ENCODE measurements at places on chromosomes 6 and 20.
A peak's percentile ranks its signal among the peaks of the same experiment; 100 is the strongest.

DNA sequence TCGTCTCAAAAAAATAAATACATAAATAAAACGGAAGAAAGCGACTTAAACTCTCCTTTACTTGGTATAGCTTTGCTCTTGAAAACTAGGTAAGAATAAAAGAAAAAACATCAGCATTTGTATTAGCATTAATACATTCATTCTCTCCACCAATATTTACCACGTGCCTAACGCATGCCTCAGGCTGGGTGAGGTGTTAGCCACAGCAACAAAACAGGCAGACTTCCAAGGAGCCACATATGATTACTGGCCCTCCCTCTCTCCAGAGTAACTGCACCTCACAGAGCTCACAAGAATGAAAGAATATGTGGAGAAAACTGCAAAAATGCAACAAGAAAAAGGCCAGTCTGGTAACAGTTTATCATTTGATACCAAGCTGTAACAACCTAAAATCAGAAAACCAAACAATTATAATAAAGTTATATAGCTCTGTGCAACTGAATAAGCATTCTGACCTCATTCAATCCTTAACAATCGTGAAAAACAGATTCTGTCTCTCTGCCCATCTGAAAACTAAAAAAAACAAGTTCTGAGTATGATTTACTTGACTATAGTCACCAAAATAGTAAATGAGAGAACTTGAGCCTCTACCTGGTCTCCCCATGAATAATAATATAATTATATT is 5.2 kb downstream of the NAPB start:
- DNase-seq = no peak

DNA sequence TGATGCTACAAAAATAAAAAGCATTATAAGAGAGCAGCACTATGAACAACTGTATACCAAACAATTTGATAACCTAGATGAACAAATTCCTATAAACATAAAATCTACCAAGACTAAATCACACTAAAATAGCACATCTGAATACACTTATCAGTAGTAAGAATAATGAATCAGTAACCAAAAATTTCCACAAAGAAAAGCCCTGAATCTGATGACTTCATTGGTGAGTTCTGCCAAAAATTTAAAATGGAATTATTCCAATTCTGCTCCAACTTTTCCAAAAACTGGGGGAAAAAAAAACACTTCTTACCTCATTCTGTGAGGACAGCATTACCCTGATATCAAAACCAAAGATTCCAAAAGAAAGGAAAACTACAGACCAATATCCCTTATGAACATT is 206.2 kb downstream of the WDR27 start:
- no peak for DNase-seq

GRCh38 chr20:44532981-44533331 is 11.1 kb upstream of the SERINC3 start:
- peak; percentile 19 for DNase-seq

DNA sequence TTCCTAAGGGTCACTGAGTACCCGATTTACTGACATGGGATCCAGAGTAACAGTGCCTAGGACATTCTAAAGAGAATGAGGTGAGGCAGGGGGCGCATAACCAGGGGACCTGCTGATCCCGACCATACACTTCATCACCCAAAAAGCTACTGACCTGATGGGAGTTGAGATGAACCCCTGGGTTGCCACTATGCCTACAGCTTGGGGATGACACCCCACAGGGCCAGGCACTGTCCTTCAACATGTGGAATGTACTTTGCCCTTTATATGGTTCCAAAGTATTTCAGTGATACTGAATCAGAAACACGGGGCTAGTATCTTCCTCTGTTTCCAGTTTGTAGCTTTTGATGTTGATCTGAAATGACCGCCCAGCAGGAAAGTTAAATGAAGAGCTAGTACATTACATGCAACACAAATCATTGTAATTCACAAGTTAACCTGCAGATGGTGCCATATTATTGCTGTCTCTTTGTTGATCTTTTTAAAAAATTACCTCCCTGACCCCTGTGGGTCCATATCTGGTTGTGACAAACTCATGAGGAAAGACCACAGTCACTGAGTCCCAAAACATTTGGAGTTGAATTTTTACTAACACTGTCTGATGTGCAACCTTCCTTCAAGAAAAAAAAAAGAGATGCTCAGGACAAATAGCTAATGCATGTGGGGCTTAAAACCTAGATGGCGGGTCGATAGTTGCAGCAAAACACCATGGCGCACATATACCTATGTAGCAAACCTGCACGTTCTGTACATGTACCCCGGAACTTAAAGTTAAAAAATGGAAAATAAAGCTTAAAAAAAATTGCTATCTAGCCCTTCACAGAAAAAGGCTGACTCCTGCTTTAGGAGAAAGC is 42.7 kb upstream of the GCNT2 start:
- DNase-seq = peak; percentile 9

DNA sequence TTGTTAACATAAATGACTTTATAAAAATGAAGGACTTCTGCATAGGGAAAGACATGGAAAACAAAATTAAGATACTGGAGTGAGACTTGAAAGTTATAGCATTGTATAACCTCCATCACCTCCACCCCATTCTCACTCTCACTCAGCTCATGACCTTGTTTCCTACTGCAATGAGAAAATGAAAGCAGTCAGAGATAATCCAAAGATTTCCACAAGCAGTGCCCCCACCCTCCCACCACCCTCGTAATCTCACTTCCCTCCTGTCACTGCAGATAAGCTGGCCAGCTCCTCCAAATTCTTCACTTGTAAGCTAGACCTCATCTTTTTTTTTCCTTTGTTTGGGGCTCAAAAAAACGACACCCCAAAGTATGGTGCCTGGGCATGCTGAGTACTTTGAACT is 52.9 kb upstream of the PROKR2 start:
- no peak for DNase-seq

DNA sequence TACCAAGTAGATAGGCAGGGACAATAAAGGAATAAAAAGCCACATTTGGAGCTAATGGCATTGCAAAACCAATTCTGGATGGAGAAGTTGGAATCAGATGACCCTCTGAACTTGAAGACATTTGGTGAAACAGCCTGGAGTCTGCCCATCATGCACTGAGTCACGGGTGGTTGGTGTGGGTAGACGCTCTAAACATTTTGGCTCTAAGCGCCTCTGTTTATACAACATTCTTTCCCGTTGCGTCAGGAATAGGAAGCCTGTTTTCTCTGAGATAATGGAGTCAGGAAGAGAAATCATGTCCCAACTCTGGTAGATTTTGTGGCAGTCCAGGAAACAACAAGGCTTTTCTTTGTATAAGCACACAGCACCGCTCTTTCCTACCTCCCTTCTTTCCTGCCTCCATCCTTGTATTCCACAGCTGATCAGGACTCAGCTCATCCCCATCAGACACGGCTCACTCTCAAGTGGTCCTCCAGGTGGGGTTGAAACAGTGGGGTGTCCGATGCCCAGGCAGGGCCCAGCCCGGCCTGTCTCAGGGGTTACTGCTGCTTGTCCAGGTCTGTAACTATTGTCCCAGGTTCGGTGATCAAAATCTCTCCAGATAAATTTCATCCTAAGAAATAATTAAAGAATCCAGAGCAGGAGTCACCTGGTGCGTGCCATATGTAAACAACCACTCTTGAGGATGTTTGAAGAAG is 12.1 kb upstream of the RAMACL start:
- no peak for DNase-seq

DNA sequence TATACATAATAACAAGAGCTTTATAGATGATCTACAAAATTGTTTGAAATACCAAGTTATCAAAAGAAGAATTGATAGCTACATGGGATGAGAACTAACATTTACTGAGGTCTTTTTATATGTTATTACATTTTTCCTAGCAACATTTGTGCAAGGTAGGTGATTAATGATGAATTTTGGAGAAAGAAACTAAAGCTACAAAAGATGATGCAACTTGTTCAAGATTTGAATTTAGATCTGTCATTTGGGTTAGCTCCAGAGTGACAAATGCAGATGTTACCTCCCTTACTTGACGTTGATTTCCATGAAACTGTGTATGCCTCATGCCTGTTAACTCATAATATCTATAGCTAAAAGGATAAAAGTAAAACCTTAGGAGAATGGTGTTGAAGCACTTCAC is 84.5 kb upstream of the EYA4 start:
- no peak for DNase-seq

DNA sequence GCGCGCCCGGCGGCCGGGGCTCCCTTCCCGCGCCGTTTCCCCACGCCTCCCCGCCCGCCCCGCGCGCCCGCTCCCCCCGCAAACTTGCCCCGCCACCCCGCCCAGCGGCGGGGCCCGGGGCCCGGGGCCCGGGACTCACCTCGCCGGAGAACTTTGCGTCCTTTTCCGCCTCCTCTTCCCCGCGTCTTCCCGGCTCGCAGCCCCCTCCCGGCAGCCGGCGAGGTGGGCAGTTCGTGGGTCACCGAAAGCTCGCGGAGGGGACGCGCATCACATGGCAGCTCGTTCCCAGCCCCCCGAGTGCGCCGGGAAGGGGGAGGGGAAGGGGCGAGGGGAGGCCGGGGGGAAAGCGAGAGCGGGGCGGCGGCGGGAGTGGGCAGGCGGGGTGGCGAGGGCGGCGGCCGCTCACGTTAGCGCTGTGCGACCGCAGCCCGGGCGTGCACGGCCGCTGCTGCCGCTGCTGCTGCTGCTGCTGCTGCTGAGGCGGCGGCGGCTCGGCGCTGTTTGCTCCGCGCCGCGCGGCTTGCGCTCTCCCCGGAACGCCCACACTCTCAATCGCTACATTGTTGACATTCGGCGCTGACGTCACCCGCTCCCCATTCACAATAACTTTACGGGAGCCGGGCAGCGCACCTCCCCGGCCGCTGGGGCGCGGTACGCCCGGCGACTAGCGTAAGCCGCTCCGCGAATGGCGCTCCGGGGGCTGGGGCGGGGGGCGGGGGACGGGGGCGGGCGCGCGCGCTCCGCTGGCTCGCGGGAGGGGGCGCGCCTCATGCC is at the start of gene BACH2:
Gene BACH2 (minus strand): TSS at position 503 of the 774 bp plus-strand sequence. CDS start 287,999 bp downstream, outside the sequence.
- peak; percentile 24 for DNase-seq

- DNase-seq = no peak
Measured at GRCh38 chr6:32192608-32193039, at the start of gene GPSM3. Gene GPSM3, minus strand, starts transcription at chr6:32192643. Its CDS starts 130 bp downstream, at chr6:32192513.

GRCh38 chr20:5914859-5915258 is 35.5 kb downstream of the TRMT6 start:
- no peak for DNase-seq

DNA sequence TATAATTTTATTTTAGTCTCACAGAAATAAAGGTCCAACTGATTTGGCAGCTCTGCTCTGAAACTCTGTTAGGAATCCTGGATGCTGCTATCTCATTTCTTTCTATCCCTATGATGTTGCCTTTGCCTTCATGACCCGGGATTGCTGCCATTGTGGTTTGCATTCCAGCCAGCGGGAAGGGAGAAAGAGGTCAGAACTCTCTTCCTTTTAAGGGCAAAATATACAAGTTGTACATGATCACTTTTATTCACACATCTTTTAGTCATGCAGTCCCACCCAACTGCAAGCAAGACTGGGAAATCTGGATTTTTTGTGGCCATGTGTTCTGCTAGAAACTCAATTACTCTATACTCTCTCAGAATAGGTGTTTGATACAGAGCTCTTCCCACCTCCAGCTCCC is 263.1 kb upstream of the ZFP64 start:
- DNase-seq = no peak

DNA sequence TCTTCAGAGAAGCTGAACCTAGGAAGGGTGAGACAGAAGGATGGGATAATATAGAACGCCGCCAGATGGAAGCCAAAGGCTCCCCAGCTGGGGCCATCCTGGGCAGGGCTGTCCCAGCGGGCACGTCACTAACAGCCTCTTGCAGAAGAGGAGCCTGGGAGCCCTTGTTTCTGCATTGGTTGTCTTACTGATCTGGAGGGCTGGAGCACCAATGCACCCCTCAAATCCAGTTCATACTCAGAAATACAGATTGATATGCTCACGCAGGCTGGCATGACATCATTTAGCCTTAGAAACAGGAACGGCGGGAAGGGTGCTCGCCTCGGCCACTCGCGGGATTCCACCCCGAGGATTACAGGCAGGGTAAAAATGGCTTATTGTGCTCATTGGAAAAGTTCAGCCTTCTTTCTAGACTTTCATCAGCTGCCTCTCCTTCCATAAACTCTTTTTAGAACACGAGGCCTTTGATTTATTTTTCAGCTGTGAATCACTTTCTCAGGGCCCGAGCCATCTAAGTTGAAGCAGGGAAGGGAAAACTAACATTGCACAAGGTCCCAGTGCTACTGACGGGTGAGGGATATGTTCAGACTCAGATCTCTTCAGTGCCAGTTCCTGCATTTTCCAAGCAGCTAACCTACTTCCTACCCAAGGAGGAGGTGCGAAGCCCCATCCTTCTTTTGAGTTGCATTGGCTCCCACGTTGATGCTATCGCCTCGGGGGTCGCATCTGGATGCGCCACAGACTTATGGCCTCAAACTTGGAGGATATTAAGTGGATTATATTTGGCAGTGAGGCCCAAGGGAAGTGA is 82.3 kb downstream of the GMPR start:
- DNase-seq = no peak

DNA sequence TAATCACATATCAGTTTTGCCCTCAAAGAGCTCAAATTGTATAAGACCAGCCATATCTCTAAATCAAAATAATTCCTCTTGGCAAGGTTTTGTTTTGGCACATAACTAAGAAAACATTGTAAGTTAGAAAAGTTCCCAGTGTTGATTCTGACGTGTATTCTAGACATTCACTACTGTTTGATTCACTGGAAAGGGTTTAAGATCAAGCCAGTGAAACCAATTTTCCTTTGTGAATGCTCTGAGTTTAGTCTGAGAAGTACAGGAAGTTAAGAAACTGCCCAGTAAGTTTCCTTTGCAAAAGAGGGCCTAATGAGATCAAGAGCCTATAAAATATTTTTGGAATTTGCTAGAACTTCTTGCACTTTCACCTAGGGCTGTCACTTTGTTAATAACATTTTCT is 143.0 kb downstream of the FNDC1 start:
- no peak for DNase-seq

GRCh38 chr20:34541264-34541901 is 17.1 kb upstream of the MAP1LC3A start:
- DNase-seq = no peak

DNA sequence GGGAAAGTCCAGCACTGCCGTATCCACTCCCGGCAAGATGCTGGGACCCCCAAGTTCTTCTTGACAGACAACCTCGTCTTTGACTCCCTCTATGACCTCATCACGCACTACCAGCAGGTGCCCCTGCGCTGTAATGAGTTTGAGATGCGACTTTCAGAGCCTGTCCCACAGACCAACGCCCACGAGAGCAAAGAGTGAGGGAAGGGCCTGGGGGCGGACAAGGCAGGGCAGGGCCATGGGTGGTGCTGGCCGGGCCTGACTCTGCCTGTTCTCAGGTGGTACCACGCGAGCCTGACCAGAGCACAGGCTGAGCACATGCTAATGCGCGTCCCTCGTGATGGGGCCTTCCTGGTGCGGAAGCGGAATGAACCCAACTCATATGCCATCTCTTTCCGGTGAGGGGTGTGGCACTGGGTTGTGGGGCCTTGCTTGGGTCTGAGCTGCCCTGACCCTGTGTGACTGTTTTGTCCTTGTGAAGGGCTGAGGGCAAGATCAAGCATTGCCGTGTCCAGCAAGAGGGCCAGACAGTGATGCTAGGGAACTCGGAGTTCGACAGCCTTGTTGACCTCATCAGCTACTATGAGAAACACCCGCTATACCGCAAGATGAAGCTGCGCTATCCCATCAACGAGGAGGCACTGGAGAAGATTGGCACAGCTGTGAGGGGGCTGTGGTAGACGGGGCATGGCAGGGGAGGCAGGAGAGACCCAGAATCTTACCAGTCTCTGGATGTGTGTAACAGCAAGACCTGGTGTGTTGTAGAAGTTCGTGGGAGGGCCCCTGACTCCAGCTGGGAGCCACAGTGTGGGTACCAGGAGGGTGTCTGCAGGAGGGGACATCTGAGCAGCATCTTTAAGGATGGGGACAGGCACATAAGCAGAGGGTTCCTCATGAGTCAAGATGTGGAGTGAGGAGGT is 29.1 kb downstream of the PLCG1 start:
- no peak for DNase-seq

GRCh38 chr6:164415832-164416563 is 893.4 kb downstream of the C6orf118 start:
- no peak for DNase-seq
